HepG2 (cell line): ENCODE measurements at places on chromosomes 4 and X. TPM values are rescaled to one million over a fixed set of nuclear protein-coding genes. Genes with fewer than 3 reads are reported as not detected.

CHRNA9 gene
- polyA plus RNA-seq, result not detected in 2 replicates

TCEAL7 gene
- polyA plus RNA-seq, result not detected in 2 replicates

GRCh38 chr4:37757761-37758160 is 68.7 kb upstream of the PGM2 start:
- no peak overlapping the region for H3K4me3 ChIP-seq
- no peak for DNase-seq
- peaks cover under 1% of the 10 kb centered on the region; the same call in 1 of the 2 replicates for H3K27me3 ChIP-seq
- H3K36me3 ChIP-seq, result no peaks in the 10 kb centered on the region

DNA sequence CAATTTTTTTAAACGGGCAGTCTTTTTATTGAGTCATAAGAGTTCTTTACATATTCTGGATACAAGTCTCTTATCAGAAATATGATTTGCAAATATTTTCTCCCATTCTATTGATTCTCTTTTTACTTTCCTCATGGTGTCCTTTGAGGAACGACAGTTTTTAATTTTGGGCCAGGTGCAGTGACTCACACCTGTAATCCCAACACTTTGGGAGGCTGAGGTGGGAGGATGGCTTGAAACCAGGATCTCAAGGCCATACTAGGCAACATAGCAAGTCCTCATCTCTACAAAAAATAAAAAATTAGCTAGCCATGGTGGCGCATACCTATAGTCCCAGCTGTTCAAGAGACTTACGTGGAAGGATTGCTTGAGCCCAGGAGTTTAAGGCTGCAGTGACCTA is 66.1 kb upstream of the RGN start:
- H3K36me3 ChIP-seq, result no peaks in the 10 kb centered on the region
- H3K4me1 ChIP-seq, result no peaks in the 10 kb centered on the region
- DNase-seq, result no peak
- H3K27me3 ChIP-seq, result no peaks in the 10 kb centered on the region
- no peak overlapping the region for H3K4me3 ChIP-seq

DNA sequence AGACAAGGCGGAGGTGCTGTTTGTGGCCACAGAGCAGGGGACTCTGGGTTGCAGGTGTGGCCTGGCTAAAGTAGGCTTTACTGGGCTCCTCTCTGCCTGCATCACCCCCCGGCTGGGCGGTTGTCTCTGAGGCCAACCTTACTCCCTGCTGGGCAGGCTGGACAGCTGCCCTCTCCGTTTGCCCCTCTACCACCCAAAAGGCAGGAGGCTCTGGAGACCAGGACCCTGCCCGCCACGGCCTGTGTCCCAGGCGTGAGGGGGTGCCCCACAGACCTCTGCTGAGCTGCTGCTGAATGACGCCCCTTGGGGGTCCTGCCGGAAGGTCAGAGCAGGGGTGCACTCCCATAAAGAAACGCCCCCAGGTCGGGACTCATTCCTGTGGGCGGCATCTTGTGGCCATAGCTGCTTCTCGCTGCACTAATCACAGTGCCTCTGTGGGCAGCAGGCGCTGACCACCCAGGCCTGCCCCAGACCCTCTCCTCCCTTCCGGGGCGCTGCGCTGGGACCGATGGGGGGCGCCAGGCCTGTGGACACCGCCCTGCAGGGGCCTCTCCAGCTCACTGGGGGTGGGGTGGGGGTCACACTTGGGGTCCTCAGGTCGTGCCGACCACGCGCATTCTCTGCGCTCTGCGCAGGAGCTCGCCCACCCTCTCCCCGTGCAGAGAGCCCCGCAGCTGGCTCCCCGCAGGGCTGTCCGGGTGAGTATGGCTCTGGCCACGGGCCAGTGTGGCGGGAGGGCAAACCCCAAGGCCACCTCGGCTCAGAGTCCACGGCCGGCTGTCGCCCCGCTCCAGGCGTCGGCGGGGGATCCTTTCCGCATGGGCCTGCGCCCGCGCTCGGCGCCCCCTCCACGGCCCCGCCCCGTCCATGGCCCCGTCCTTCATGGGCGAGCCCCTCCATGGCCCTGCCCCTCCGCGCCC is 920 bp downstream of the HTT-AS start:
- no peaks in the 10 kb centered on the region for H3K27me3 ChIP-seq
- H3K27ac ChIP-seq, result peak overlapping the region; percentile 83
- peak; percentile 74 for DNase-seq
- H3K4me3 ChIP-seq, result peak overlapping the region; percentile 73
- no peaks in the 10 kb centered on the region for H3K36me3 ChIP-seq
